H7 (cell line): ENCODE measurements at places on chromosomes 1 and 21. TPM values are rescaled to one million over a fixed set of nuclear protein-coding genes. Genes with fewer than 3 reads are reported as not detected.

- DNase-seq: no peak
Observed at GRCh38 chr1:167435484-167435883, 82.8 kb downstream of the CD247 start.

DNA sequence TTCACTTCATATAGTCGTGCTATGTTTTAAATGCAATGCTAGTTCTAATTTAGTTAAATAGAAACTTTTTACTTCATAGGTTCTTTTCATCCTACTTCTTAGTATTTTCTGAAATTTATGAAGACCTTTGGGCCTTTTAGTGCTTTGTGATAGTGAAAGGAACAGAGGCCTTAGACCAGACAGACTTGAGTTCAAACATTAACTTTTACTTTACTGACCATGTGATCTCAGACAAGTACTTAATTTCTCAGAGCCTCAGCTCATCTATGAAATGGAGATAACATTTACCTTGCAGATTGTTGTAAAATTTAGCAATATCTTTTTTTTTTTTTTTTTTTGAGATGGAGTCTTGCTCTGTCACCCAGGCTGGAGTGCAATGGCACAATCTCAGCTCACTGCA is 57.5 kb downstream of the AK5 start:
- DNase-seq: no peak

Gene CCDC181
- 0.80 and 1.7 TPM in 2 replicates for total RNA-seq

- peak; percentile 24 for DNase-seq
Observed at GRCh38 chr1:114956570-114956969, 73.1 kb upstream of the TSHB start.

- DNase-seq: no peak
Observed at GRCh38 chr1:197106869-197107268, 39.6 kb downstream of the ASPM start.

DNA sequence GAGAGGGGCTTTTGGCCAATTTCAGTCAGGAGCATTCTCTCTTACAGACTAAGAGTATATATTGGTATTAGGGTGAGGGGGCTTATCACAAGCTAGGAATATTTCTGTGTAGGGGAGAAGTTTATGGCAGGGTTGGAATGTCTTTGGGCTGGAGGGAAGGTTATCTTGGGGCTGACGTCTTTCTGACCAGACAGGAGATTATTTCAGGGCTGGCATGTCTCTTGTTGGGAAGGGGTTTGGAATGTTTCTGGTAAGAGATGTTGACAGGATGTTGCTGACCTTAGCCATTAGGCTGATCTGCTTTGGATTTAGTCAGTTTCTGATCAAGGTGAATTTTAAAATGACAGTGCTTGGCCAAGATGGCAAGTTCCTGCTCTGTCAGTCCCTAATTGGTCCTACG is 17.8 kb upstream of the HSD3B1 start:
- DNase-seq: no peak
